ENCODE measurements at places on chromosomes 7 and 10. TPM values are rescaled to one million over a fixed set of nuclear protein-coding genes. Genes with fewer than 3 reads are reported as not detected.

Gene NANOS1
- total RNA-seq, result not detected

Gene TSPAN13
- total RNA-seq, result 1.8 TPM

Gene HABP2
- total RNA-seq, result not detected

Gene DNAH11
- total RNA-seq, result 0.39 TPM

Gene ADAMTS14
- total RNA-seq, result 0.70 TPM

Gene PKD2L1
- not detected for total RNA-seq

Gene GBX1
- total RNA-seq, result not detected

Gene CDHR3
- 10.2 TPM for total RNA-seq

Gene OR9A2
- not detected for total RNA-seq

Gene FRAT2
- 23.4 TPM for total RNA-seq

Gene NME8
- 23.5 TPM for total RNA-seq

Gene HOXA1
- total RNA-seq, result 1.3 TPM

Gene LRRD1
- not detected for total RNA-seq

Gene AMPH
- 0.18 TPM for total RNA-seq

Gene LLCFC1
- total RNA-seq, result not detected

Gene MRLN
- total RNA-seq, result not detected

Gene MYOF
- 2.0 TPM for total RNA-seq

Gene ZMIZ1
- total RNA-seq, result 36.5 TPM

Gene CXCL12
- not detected for total RNA-seq

Gene LRRC4
- total RNA-seq, result 1.8 TPM

Gene TRIM4
- total RNA-seq, result 22.4 TPM

Gene HOXA11
- not detected for total RNA-seq

Gene HIP1
- 23.1 TPM for total RNA-seq

Gene FKBP6
- not detected for total RNA-seq

Gene ACTR1A
- total RNA-seq, result 129 TPM

Gene FRMD4A
- not detected for total RNA-seq

Gene C10orf105
- 0.52 TPM for total RNA-seq

Gene TDRD1
- 0.33 TPM for total RNA-seq
